ENCODE measurements at places on chromosomes 4 and X. TPM values are rescaled to one million over a fixed set of nuclear protein-coding genes. Genes with fewer than 3 reads are reported as not detected.

The RIBC1 gene
- total RNA-seq, result 10.5 TPM

The RHOXF2 gene
- not detected for total RNA-seq

The BRS3 gene
- total RNA-seq, result not detected

The FGFR3 gene
- 24.3 TPM for total RNA-seq

The HMGB3 gene
- 17.5 TPM for total RNA-seq

The OPHN1 gene
- total RNA-seq, result 10.5 TPM

The VCX3A gene
- total RNA-seq, result not detected

The TMEM31 gene
- not detected for total RNA-seq

The SCD5 gene
- 30.4 TPM for total RNA-seq

The RPL36A gene
- 184 TPM for total RNA-seq

The MPC1L gene
- total RNA-seq, result not detected

The PHKA1 gene
- total RNA-seq, result 2.7 TPM

The PLAC8 gene
- total RNA-seq, result 83.8 TPM

The TNMD gene
- not detected for total RNA-seq

The PRICKLE3 gene
- 43.0 TPM for total RNA-seq

The MAGIX gene
- total RNA-seq, result 7.3 TPM

The CETN2 gene
- 41.9 TPM for total RNA-seq

The ATP2B3 gene
- not detected for total RNA-seq

The IL2 gene
- not detected for total RNA-seq

The FANCB gene
- 1.7 TPM for total RNA-seq

The ARL13A gene
- total RNA-seq, result not detected

The UGT2B10 gene
- not detected for total RNA-seq

The PITX2 gene
- 0.30 TPM for total RNA-seq

The PI4K2B gene
- 29.5 TPM for total RNA-seq

The PDK3 gene
- total RNA-seq, result 29.5 TPM

The SPIN3 gene
- total RNA-seq, result 9.0 TPM

The PRRG3 gene
- 0.20 TPM for total RNA-seq

Measured in upper lobe of left lung (tissue), 6 donors.